ENCODE measurements at places on chromosomes 11 and 22.
A peak's percentile ranks its signal among the peaks of the same experiment; 100 is the strongest.

DNA sequence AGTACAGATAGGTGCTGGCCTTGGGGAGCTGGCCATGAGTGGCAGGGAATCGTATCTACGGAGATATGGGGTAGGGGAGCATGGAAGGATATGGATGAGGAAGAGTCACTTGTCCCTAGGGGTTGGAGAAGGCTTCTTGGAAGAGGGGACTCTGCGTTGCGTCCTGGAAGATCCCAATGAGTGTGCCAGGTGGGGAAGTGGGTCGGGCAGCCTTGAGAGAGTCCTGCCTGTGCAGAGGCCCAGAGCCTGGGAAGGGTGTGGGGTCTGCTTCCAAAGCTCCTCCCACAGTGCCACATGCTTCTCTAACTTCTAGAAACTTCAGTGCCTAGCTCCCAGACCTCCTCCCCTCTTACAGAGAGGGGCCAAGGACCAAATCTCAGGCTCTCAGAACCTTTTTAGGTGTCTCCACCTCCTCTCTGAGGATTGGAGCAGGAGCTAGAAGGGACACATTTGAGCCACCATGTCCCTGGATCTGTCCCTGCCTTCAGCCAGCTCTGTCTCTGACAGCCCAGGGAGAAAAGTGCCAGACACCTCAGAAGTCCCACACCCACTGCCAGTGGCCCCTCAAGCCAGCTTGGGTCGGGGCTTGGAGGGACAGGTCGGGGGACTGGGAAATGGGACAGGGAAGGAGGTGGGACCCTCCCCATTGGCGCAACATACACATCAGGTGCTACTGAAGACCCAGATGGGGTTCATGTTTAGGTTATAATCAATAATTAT, 11.0 kb downstream of the RHBDD3 start:
- DNase-seq: no peak

DNA sequence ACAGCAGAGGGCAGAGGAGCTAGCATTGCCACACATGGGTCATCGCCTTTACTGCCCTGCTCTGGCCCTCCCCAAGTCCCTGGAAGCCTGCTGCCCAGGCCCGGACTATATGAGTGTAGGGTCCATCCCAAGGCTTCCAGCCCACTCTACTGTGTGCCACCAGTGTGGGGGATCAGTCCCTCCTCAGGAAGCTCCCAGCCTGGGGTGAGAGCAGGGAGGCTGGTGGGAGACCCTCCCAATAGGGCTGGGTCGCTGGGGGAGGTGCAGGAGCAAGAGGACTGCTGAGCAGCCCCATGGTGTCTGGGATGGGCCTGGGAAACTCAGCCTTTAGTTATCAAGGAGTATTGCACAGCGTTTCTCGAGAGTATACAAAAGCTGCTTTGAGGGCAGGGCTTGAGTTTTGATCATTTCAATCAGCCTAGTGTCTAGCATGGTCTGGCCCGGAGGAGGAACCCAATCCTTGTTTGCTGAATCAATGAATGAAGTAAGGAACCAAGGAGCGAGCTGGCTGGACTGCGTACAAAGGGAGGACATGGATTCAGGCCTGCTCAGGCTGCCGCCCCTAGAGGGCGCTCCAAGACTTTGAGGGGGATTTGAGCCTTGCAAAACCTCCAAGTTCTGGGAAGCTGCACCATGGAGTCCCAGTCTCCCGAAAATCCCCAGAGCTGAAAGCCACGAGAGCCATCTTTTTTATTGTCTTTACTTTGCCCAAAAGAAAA, 89.0 kb upstream of the PARVA start:
- DNase-seq: peak; percentile 39

- no peak for DNase-seq
These were observed 31.5 kb downstream of the FAM168A start for GRCh38 chr11:73566422-73566821.

- DNase-seq: no peak
These were observed 98.3 kb downstream of the EMSY start for GRCh38 chr11:76543006-76543703.

- DNase-seq: no peak
These were observed 189.5 kb downstream of the DDX10 start for GRCh38 chr11:108854346-108854745.

DNA sequence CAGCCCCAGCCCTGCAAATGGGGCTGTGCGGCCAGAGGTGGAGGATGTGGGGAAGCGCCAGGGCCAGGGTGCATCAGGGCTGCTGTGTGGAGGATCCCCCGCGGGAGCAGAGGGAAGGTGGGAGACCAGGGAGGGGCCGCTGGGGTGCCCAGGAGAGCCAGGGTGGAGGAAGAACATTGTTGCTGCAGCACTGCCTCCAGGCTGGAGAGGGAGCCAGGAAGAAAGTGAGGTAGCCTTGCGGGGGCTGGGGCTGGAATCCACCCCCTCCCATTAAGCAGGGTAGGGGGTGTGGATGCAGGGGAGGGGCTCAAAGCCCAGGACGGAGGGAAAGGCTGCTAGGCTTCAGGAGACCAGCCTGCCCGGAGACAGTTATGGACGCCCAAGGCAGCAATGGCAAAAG, 15.0 kb downstream of the CABP7 start:
- no peak for DNase-seq

DNA sequence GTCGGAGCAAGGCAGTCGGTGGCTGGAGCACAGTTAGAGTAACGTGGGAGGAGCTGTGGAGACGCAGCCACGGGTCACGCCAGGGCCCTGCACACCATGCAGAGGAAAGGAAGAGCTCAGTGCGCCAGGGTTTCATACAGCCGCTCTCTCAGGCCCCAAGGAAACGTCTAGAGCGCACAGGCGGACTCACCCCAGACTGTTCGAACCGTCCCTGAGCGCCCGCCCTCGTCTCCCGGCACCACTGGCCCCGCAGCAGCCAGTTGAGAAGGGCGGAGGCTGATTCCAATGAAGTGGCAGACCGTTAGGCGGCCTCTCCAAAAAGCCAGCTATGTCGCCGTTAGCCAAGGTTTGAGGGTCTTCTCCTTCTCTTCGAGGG, 483 bp upstream of the HYLS1 start:
- peak; percentile 27 for DNase-seq

DNA sequence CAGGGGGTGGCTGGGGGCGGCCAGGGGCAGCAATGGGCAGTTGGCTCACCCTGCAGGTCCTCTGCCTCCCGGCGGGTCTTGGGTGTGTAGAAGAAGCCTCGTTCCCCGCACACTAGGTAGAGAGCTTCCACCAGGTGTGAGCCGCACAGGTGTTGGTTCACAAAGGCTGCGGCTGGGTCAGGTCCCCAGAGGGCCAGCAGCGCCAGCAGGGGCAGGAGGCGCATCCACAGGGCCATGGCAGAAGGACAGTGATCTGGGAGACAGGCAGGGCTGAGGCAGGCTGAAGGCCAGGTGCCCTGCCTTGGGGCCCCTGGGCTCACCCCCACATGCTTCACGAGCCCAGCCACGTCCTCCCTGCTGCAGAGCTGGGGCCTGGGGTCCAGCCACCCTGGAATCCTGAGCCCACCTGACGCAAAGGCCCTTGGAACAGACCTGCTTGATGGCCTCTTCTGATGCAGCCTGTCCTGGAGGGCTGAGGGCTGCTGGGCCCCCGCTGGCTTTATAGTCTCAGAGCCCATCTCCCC, at the start of gene INS:
TSS of gene INS (minus strand) at position 474 of the 524 bp plus-strand sequence. CDS start at position 236, 238 bp downstream.
- no peak for DNase-seq

DNA sequence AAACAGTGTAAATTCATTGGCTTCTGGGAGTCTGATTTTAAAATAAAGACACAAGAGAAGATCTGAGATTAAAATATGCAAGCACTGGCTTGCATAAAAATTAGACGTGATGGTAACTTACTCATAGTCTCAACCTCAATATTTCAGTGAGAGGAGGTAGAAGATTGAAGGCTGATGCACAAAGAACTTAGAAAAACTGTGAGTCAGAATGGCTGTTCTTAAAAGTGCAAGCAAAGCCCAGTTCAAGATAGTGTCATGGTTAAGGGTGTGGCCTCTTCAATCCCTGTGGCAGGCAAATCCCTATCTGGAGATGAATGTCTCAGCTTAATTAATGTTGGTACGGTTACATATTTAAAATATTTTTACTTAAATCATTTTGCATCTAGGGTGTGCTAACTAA, 33.6 kb upstream of the FIBIN start:
- no peak for DNase-seq

GRCh38 chr11:70857894-70858293, 394.5 kb downstream of the SHANK2 start:
- no peak for DNase-seq
